ENCODE measurements at places on chromosomes 7 and 10.

DNA sequence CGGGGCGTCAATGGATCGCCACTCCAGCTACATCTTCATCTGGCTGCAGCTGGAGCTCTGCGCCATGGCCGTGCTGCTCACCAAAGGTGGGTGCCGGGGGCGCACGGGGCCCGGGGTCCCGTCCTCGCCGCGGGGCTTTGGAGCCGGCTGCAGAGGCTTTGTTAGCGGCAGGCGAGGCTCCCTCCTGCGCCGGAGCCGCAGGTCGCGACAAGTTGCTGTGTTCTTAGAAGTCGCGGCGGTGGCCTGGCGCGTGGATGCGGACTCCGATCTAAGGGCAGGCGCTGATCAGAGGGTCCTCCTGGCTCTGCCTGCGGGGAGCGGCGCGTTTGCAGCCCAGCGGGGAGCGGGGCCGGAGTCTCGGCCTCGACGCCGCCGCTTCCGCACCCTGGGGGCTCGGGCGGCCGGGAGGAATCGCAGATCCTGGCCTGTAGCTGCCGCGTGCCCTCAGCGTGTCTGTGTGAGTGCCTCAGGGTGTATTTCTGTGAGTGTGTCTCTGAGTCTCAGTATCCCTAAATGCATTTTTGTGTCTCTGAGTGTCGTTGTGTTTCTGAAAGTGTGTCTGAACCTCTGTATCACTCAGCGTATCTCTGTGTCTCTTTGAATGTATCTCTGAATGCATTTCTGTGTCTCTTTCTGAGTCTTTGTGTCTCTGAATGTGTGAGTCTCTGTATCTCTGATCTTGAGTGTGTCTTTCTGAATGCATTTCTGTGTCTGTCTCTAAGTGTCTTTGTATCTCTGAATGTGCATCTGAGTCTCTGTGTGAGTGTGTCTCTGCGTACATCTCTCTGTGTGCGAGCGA, 766 bp downstream of the BAMBI start:
- no peak for DNase-seq

DNA sequence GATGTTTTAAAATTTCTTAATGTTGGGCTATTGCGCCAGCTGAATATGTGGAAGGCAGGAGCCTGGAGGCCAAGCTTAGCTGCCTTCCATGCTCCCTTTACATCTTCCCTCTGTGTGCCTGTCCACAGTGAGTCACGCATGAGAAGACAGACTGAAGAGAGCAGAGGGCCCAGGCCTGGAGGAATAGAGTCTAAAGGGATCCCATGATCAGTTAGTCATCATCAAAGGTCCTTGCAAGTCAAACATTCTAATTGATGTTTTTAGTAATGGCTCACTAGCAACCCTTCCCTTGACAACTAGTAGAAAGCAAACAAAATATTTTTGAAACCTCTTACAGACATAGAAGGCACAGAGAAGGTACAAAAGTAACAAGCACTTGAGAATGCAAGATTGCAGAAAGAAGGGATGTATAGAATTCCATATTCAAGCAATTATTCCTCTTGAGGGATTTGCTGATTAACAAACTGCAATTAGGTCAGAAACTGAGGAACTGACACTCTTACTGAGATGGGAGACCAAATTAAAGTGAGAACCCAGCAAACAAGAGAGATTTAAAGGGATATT, 30.7 kb upstream of the APBB1IP start:
- no peak for DNase-seq

- DNase-seq = no peak
Observed at GRCh38 chr7:133963629-133964028, 163.5 kb upstream of the LRGUK start.

DNA sequence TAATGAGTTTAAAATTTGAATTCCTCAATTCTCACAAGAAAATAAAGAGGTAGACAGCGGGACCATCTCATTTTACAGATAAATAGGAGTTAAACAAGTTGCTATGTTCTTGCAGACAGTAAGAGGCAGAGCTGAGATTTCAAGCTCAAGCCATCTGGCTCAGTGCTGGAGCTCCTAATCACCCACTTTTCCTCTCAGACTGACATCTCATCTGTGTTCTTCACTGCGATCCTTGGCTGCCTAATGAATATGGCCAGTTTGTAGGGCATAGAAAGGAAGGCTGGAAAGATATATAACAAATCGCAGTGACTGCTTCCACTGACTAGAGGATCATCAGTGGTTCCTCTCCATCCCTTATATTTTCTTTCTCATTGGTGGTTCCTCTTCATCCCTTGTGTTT, 151.2 kb downstream of the MPP7 start:
- DNase-seq = no peak

DNA sequence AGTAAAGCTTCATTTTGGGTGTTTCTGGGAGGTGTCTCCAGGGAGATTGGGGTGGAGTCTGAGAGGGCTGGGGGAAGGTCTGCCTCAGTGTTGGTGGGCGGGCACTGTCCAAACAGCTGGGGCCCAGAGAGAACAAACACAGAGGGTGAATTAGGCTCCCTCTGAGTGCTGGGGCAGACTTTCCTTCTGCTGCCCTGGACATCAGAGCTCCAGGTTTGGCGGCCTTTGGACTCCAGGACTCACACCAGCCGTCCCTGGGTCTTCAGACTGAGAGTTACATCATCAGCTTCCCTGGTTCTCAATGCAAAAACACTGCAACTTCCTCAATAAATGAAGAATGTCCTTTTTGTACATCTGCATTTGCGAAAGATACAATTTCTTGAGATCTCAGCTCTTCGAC, 427.4 kb downstream of the PTPRN2 start:
- DNase-seq = no peak

DNA sequence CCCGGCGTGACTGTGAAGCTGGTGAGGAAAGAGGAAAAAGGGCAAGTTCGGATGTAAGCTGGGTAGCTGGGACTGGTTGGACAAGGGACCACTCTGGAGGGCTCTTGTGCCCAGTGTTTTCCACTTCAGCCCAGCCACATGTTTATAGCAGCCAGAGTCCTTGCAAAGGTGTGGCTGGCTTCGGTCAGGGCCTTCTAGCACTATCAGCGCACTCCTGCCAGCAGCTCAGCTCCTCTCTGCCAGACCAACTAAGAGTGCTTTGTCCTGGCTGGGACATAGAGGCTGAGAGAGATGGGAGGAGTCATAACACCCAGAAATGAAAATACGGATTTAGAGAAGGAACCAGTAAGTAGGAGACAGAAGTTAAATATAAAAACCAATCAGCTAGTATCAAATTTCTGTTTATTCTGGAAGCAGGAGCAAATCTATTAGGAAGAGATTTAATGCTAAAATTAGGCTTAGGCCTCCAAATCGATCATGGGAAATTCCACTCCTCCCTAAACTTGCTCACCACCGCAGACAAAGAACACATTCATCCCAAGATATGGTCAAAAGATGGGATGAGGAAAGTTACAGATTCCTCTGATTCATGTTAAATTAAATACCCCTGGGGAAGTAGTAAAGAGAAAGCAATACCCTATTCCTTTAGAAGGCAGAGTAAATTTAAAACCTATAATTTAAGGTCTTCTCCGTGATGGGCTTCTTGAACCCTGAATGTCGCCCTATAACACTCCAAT, 135.0 kb downstream of the RALA start:
- DNase-seq = no peak

GRCh38 chr7:25031007-25031406, 51.0 kb upstream of the OSBPL3 start:
- no peak for DNase-seq

- no peak for DNase-seq
Observed at GRCh38 chr7:55006499-55006898, 12.3 kb upstream of the EGFR start.

- no peak for DNase-seq
Observed at GRCh38 chr10:75861582-75861981, 430.2 kb downstream of the LRMDA start.
